ENCODE measurements at places on chromosomes 11 and 22.

- no peak for DNase-seq
Measured at GRCh38 chr22:23565305-23565914, 14.7 kb downstream of the IGLL1 start.

DNA sequence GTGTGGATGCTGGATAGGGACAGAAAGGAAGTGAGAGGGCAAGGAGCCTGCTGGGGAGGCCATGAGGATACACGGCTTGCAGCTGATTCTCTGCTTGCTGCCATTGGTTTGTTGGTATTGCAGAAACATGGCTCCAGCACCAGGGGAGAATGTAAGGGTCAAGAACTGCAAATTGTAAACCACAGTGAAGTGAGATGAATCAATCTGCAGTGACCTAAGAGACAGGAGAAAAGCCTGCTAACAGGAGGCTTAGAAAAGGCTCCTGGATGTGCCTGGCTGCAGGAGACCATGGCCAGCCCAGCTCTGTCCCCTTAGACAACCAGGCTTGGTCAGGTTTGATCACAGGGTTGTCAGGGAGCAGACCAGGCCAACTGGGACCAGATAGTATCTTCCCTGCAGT lies 233.7 kb upstream of the CADM1 start:
- DNase-seq: no peak

- DNase-seq: no peak
Measured at GRCh38 chr11:19704213-19704612, 8.4 kb upstream of the NAV2 start.

- DNase-seq: no peak
Measured at GRCh38 chr11:76159983-76160661, 46.2 kb downstream of the WNT11 start.

DNA sequence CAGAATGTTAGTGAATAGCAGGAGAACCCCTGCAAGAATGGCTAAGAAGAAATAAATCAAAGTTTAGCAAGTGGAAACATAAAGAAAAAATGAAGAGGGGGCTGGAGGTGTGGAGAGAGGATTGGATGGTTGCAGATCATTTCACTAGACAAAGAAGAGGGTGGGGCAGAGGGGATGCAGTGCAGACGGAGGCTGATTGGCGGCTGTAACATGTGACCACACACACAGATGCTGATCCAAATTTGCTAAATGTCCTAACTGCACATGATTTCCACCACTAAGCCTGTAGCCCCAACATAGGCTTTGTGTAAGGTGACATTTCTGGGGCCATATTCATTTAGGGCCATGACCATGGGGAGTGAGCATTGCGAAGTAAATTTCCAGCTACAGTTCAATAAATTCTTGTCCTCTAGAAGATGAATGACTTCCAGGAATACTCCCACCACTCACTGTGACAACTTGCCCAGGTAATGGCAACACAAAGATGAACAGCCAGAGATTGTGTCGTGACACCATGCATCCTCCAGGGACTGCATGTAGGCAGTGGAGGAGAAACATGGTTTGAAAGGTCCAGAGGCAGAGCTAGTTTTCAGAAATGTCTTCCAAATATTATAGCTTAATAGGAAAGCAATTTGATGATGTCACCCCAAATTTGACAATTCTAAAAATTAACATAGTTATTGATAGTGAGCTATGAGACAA lies 6.8 kb downstream of the KRTAP5-11 start:
- no peak for DNase-seq

GRCh38 chr11:113411536-113411935 lies 24.0 kb downstream of the ANKK1 start:
- DNase-seq: no peak

GRCh38 chr11:66032957-66033735 lies 6.9 kb upstream of the CATSPER1 start:
- DNase-seq: no peak

DNA sequence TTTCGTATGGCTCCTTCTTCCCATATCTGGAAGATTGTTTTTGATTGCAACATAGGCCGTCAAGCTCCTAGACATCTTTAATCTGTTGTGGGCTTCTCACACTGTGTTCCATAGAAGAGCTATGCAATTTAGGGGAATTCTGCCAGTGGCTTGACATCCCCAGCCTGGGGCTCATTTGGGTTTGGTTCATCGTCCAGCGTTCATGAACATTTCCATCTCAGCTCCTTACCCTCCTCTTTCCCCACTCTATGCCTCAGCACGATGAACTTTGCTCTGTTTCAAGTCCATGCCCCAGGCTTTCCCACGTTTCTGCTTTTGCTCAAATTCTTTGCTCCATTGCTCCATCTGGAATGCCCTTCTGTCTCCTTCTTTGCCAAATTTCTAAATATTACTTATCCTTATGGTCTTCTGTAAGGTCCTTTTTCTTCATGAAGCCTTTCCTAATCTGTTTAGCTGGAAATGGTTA lies 26.1 kb upstream of the CLMP start:
- no peak for DNase-seq

GRCh38 chr11:95443386-95443785 lies 212.4 kb upstream of the SESN3 start:
- no peak for DNase-seq

- DNase-seq: no peak
Measured at GRCh38 chr11:33389635-33390034, 132.5 kb downstream of the HIPK3 start.

- no peak for DNase-seq
Measured at GRCh38 chr22:41308054-41308453, 6.7 kb downstream of the ZC3H7B start.

GRCh38 chr11:45212566-45213315 lies 66.3 kb downstream of the PRDM11 start:
- DNase-seq: no peak

GRCh38 chr11:10029386-10030121 lies 264.5 kb downstream of the SBF2 start:
- DNase-seq: no peak

- DNase-seq: no peak
Measured at GRCh38 chr11:123472236-123472935, 42.3 kb downstream of the GRAMD1B start.

GRCh38 chr22:30802202-30803166 lies 107.8 kb downstream of the OSBP2 start:
- peak; percentile 86 for DNase-seq

- DNase-seq: no peak
Measured at GRCh38 chr22:37241351-37242142, 2.5 kb downstream of the RAC2 start.

DNA sequence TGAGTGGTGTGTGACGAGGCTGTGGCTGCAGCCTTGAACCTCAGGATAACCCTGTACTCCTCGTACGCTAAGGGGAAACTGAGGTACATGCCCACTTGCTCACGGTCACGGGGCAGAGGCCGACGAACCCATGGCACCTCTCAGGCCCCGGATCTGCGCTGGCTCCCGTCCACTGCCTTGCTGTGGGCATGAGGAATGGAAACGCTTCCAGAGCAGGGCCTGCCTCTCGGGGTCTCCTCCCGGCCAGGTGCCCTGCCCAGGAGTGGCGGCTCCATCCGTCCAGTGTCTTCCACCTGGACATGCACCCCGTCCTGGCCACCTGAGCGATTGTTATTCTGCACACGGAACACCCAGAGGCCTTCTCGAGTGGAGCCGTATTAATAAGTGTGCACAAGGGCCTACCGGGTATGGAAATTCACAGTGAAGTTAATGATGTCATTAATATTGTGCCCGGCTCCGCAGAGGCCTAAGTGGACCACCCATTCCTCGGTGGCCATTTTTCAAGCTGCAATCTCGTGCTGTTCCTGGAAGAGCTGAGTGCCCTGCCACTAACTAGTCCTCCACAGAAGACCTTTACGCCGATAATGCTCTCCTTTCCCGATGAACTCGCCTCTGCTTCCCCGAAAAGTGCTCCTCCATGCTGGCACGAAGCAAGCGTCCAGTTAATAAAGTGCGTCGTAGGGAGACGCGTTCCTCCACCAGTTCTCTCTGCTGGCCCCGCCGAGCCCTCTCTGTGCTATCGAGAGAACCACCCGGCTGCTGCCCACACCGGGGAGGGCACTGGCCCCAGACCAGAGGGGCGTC lies 927.9 kb downstream of the BRD1 start:
- DNase-seq: no peak

DNA sequence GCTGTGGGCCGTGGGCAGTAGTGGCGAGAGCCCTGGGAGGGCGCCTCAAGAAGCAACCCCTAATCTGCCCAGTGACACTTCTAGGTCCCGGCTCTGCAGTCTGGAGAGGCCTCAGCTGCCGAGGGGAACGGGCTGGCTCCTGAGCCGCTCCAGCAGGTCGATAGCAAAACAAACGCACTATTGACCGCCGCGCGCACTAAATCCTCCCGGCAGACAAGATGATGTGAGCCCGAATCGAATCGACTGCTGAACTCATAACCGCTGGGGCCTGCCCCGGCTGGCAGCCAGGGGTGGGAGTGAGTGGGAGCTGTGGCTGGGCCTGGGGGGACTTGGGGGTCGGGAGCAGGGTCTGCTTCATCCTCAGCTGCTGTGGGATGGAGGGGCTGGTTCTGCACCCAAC lies 36.1 kb downstream of the FLRT1 start:
- DNase-seq: peak; percentile 61

- no peak for DNase-seq
Measured at GRCh38 chr11:7034019-7034418, 13.7 kb downstream of the NLRP14 start.

DNA sequence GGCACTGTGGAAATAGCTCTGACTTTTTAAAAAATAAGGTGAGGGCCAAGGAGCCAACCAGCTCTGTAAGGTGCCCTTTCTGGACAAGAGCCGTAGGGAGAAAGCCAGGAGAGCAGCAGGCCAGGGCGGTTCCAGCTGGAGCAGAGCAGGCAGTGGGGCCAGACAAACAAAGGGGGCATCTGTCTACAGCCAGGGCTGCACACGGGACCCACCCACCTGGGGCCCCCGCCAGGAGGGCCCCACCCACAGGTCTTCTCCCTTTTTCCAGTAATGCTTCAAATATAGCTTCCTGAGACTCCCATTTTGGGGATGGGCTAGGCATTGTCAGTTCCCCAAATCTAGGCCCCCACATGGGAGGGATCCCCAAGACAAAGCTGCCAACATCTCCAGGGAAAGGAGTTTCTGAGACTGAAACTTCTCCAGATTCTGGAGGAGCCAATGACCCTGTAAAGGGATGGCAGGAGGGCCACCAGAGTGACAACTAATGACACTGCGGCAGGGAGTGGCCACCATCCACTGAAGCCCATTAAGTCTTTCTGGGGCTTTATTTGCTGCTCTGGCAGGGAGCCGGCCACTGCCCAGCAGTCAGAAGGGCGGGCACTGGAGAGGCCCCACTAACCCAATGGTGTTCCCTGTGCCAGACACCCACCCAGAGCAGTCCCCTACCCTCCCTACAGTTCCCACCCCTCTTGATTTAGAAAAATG lies 1.9 kb downstream of the ZFTA start:
- DNase-seq: no peak

DNA sequence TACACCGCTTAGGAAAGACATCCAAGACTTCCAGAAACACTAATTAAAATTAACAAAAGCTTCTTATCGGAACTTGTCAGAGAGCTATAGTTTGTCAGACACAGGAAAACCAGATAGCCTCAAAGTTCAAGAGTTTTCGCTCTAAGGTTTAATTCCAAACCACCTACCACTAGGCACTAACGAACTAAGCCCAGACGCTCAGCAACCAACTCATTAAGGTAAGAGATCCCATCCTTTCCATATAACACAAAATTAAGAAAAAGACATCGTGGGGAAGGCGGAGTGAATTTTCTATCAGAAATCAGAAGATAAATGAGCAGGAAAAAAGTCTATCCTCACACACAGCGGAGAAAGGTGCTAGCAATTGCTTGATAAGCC lies 382 bp downstream of the IMMP1L start:
- DNase-seq: peak; percentile 14

- DNase-seq: no peak
Measured at GRCh38 chr22:38728871-38729796, 23.4 kb downstream of the GTPBP1 start.

DNA sequence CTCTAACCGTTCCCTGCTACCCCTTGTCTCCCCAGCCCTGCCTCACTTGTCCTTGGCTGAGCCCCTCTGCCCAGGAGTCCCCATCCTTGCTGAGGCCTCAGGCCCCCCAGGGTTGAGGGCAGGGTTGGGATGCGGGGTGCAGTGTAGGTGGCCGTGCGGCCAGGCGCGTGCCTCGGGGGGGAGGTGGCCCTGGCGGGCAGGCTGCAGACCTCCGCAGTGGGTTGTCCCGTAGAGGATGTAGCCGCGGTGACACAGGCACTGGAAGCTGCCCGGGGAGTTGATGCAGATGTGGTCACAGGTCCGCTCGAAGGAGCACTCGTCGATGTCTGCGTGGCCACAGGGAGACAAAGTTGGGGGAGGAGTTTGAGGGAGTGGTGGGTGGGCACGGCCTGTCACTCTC lies 41.9 kb upstream of the TTLL12 start:
- DNase-seq: no peak

- DNase-seq: no peak
Measured at GRCh38 chr11:32919338-32919737, 26.7 kb downstream of the QSER1 start.

- no peak for DNase-seq
Measured at GRCh38 chr11:73977856-73978519, 4.7 kb downstream of the UCP2 start.

GRCh38 chr11:521177-521688 lies 14.1 kb downstream of the HRAS start:
- no peak for DNase-seq

DNA sequence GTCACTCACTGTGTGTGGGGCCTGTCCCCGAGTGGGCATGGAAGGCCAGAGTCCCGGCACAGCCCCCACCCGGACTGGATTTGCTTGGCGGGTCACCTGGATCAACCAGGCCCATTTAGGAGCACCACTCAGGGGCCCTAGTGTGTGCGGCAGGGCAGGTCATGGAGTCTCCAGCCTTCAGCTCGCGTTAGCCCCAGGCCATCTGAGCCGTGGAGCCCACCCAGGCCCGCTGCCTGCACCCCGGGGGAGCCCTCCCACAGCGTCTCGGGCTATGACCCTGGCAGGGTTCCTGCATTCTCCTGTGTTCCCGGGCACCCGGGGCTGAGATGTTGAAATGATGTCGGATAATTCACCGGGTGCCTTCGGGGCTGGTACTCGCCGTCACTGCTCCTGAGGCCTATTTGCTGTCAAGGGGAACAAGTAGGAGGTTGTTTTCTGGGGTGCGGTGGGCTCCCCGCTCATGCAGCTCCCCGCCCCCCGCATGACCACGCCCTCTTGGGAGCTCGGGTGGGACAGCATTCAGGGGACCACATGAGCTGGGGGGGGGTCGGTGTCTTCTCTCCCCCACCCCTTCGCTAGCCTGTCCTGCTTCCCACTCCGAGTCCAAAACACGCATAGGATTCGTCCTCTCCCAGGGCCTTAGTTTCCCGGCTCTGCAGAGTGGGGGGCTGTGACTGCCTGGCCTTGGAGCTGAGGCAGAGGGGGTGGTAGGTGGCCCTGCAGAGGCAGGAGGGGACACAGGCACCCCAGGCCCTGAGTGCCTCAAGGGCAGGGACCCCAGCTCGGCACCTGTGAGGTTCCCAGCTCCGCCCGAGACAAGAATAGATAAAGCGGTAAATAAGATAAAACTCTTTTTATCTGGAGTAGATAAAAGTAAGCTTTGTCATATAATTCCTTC lies 77.2 kb downstream of the KCNQ1 start:
- no peak for DNase-seq

GRCh38 chr11:91984033-91984584 lies 240.5 kb upstream of the FAT3 start:
- no peak for DNase-seq

- DNase-seq: no peak
Measured at GRCh38 chr11:9259981-9260837, 4.9 kb downstream of the DENND5A start.

- no peak for DNase-seq
Measured at GRCh38 chr11:83609191-83609590, 323.0 kb upstream of the CCDC90B start.

All from Ammon's horn (tissue), 1 donor.